ENCODE measurements at places on chromosomes 3 and 15.
A peak's percentile ranks its signal among the peaks of the same experiment; 100 is the strongest.

GRCh38 chr3:145767909-145768308, 393.1 kb downstream of the PLOD2 start:
- DNase-seq, result no peak

DNA sequence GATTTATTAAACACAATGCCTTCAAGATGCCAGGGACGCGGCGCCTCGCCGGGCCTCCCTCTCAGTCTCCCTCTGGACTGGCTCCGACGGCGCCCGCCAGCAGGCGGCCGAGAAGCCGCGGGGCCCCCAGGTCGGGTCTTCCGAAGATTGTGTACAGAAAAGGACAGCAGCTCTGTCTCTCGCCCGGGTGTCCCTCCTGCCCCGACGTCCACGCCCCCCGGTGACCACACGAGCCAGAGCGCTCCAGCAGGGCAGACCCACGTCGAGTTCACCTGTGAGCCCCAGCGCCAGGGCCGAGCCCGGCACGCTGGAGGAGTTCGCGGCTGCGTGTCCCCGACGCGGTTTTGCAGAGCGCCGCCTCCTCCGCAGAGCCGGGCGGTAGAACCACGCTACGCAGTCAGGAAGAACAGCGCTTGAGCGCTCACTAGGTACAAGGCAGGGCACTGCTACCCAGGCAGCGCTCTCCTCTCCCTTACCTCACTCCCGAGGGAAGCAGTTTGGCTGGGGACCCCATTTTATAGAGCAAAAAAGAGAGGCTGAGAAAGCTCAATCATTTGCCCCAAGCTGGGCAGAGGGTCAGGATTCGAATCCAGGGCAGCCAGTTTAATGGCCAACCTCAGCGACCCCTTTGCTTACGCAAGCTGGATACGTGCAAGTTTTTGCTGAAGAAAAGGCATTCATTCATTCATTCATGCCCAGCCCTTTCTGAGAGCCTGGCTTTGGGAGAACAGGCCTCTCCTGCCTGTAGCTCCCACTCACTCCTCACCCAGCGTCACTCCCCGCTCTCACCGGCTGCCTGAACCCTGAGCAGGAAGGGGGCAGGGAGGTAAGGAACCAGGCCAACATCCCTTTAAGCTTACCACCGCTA, 3.0 kb upstream of the TLE3 start:
- DNase-seq, result peak; percentile 50

GRCh38 chr3:124277144-124277890, 285.4 kb upstream of the ROPN1 start:
- no peak for DNase-seq

DNA sequence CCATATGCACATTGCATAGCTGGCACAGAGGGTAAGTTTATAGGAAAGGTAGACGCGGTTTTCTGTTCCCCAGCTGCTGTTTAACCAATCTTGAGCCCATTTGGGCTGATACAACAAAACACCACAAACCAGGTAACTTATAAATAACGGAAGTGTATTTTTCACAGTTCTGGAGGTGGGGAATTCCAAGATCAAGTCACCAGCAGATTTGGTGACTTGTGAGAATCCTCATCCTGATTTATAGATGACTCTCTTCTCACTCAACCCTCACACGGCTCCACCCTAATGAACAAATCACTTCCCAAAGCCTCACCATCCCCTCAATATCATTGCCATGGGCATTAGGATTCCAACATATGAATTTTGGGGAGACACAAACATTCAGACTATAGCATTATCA, 694.4 kb upstream of the NR2F2 start:
- no peak for DNase-seq

DNA sequence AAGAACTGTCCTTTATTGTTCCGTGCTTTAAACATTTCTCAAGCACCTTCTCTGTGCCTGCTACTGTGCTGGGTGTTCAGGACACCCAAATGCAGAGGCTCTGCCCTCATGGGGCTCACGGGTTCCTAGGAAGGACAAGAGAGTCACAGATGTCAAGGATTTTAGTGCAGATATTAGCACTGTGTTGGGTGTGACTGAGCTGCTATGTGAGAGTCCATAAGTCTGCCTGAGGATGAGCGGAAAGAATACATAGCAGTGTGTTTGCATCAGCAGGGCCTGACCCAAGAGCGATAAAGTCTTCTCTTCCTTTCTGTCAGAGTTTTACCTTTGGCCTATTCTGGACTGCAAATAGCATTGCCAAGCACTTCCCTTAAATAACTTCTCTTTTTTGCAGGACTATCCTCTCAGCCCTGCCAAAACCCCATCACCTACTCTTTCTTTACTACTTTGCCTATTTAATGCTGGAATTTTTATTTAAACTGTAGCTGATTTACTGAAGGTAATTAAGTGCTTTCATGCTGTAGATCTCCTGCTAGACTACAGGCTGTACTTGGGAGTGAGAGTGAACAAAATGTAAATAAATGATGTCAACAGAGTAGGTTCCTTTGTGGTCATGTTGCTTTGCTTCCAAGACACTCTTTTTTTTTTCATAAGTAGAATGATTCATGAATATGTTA, 459.4 kb upstream of the TPRG1 start:
- DNase-seq, result no peak

GRCh38 chr3:115169808-115170207, 22.7 kb upstream of the ZBTB20 start:
- DNase-seq, result no peak

GRCh38 chr3:174907628-174908407, 48.7 kb downstream of the NAALADL2 start:
- DNase-seq, result no peak

DNA sequence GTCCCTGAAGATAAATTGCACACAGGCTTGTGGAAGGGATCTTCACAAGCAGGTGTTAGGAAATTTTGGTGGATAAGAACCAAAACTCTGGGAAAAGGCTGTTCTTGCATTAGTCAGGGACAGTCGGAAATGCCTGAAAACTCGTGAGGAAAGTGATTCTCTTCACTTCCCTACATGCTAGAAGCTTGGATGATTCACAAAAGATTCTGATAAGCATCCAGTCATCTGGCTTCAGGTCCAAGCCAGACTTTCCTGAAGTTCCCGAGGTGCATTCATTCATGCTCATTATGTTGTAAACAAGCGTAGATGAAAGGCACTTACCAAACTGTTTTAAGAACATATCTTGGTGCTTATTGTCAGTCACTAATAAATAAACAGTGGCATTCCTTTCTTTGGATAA, 1028.7 kb downstream of the NTRK3 start:
- DNase-seq, result no peak

DNA sequence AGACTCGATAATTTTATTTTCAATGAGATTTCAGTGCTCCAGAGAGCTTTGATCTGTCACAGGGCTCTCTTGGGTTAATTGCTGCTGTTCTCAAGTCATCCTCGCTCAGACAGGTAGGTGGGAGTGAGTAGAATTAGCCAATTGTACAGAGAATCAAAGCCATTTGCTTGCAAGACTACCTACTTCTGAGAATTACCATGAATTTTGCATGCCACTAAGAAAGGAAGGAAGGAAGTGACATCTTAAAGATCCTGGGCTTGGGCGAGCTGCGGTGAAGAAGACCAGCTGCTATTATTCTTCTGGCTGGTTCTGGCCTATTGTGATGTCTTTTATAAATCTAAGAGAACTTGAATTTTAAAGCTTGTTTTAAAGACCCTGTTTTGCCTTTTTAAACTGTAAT, 154.1 kb upstream of the LPP start:
- DNase-seq, result no peak

DNA sequence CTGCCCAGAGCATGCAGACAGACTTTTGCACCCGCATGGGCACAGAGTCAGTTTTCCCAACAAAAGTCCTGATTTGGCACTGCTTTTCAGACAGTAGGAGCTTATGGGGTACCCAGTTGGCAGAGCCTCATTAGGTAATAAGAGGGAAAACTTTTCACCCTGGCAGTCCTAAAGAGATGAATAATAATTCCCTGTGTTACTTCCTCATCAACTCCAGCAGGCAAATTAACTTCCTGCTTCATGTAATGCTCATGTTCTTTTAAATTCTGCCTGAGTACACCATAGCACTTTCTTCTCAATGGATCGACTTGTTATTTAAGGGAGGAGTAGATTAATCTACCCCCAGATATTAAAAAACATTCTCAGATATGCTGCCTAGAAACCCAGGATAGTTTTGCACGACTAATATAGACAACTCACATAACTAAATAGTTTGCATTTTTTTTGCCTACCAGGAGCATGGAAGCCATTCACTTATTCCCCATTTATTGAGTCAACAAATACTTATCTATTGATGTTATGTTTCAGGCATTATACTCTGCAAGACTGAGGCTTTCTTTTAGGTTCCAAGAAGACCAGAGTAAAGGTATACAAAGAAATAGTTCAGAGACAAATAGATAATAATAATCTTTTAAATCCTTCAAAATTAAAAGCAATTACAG, 214.5 kb downstream of the KCNMB2 start:
- DNase-seq, result no peak

DNA sequence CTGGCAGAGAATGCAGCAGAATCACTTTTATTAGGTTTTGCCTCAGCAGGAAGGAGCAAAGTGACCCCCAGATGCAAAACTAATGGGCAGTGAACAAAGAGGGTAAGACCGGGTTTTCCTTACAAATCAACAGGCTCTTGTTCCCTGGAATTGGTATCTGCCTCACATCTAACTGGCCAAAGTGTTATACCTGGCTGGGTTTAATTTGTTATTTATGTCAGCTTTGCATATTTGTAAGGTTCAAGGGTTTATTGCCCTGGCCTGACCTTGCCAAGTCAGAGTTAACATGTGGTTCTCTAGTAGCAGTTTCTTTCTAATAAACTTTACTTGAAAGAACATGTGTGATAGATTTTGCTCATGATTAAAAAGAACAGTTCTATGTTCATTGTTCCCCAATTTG, 431.7 kb upstream of the NR2F2 start:
- no peak for DNase-seq

DNA sequence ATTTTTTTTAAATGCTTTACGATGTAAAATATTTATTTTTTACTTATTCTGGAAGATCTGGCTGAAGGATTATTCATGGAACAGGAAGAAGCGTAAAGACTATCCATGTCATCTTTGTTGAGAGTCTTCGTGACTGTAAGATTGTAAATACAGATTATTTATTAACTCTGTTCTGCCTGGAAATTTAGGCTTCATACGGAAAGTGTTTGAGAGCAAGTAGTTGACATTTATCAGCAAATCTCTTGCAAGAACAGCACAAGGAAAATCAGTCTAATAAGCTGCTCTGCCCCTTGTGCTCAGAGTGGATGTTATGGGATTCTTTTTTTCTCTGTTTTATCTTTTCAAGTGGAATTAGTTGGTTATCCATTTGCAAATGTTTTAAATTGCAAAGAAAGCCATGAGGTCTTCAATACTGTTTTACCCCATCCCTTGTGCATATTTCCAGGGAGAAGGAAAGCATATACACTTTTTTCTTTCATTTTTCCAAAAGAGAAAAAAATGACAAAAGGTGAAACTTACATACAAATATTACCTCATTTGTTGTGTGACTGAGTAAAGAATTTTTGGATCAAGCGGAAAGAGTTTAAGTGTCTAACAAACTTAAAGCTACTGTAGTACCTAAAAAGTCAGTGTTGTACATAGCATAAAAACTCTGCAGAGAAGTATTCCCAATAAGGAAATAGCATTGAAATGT, 15.6 kb downstream of the THBS1 start:
- DNase-seq, result no peak

- no peak for DNase-seq
These were observed 156.1 kb downstream of the MCTP2 start for GRCh38 chr15:94387442-94387841.

DNA sequence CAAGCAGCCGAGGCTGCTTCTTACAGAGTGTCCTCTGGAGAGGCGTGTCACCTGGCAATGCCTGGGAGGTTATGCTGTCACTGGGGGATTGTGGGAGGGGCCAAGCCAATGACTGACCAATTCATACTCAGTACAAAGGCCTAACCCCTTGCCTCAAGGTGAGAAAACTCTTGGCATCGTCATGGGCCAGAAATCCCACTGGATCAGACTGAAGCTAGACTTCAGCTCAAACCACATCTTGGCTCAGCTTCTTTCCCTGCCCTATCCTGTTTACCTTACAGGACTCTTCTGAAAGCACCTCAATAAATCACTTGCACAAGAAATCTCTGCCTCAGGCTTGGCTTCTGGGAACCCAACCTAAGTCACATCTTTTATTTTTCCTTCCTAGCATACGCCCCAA, 9.5 kb downstream of the ANAPC13 start:
- DNase-seq, result no peak

- DNase-seq, result no peak
These were observed 1.8 kb upstream of the CEP97 start for GRCh38 chr3:101722394-101723173.

DNA sequence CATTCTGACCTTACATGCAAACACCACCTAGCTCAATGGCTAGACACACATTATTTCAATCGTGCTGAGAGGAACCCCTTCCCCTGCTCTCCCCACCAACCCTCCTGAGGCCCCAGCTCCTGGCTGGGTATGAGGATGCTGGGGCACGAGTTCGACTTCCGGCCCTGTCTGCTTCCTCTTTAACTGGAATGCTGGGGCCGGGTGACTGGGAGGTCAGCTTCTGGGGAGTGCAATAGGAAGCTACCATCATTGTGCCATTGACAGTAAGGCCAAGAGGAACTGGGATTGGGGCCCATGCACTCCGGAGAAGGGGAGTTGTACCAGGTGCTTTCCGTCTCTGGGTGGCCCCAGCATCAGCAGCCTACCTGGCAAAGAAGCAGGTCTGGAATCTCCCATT, 15.6 kb upstream of the TLE3 start:
- no peak for DNase-seq

- DNase-seq, result no peak
These were observed 49.5 kb downstream of the ZPLD1 start for GRCh38 chr3:102484363-102484762.

GRCh38 chr3:39344746-39345344, 15.3 kb downstream of the CCR8 start:
- no peak for DNase-seq

DNA sequence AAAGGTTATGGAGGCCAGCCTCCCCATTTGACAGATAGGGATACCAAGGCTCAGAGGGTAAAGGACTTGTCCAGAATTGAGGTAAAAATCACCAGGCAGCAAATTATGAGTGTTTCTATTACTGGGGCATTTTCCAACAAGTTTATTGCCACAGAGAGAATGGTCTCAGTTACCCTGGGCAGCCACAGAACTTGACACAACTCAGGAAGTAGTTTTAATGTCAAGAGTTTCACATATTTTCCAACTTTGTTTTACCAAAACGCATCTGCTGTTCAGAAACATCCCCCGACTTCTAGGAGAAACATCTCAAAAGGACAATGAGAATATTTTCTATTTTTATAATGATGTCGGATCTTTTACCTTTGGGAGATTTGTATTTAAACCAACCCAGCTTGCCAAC, 107.5 kb upstream of the MRPS22 start:
- DNase-seq, result no peak

GRCh38 chr3:162132981-162133380, 636.4 kb downstream of the OTOL1 start:
- no peak for DNase-seq

DNA sequence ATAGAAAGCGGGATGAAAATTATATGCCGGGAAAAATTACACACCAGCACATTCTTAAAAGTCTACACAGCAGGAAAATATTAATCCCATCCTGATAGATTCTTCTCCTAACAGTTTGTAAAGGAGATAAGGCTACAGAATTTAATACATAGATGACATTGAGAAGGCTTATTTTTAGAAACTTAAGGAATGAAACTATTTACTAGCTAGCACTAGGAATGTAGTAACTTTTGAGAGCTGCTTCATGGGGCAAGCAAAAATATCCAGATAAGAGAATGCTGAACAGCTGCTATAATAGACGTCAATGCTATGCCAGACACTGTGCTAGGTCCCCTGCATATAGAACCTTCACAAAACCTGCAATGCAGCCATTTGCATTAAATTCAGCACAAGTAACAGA, 912.7 kb upstream of the NR2F2 start:
- DNase-seq, result no peak

Data from stimulated activated CD4-positive, alpha-beta T cell treated with anti-CD3 and anti-CD28 coated beads, Interleukin-1b, Interleukin-23, amount 100 ng/mL, for 24 hours (primary cell).